ENCODE measurements at places on chromosomes 7 and 10.

GRCh38 chr7:156080596-156080995 lies 268.3 kb upstream of the SHH start:
- DNase-seq, result no peak

GRCh38 chr10:79018521-79019011 lies 50.2 kb upstream of the ZMIZ1 start:
- DNase-seq, result peak; percentile 58

DNA sequence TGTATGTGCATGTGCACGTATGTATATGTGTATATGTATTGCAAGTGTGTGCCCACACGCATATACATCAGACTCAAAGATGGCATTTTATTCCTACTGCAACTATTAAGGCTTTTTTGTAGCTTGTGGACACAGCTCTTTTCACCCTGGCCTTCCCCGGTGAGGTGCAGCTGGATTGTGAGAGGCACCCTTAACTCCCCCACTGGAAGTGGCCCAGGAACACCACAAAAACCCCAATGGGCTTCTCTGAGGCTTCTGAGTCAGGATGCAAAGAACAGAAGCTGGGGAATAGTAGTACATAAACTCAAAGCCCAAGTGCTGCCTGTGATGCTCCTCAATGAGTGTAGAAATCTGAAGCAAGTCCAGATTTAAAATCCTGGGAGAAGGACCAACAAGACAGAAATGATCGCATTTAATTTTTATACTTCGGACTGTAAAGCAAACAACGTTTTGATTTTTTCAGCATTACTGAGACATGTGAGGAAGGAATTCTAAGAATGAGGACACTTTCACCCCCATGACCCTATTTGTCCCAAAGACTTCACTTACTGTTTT lies 369.2 kb upstream of the MGMT start:
- DNase-seq, result no peak

GRCh38 chr10:106992055-106992454 lies 172.5 kb downstream of the SORCS1 start:
- DNase-seq, result no peak

- no peak for DNase-seq
Measured at GRCh38 chr7:107833684-107834106, 30.7 kb upstream of the SLC26A3 start.

DNA sequence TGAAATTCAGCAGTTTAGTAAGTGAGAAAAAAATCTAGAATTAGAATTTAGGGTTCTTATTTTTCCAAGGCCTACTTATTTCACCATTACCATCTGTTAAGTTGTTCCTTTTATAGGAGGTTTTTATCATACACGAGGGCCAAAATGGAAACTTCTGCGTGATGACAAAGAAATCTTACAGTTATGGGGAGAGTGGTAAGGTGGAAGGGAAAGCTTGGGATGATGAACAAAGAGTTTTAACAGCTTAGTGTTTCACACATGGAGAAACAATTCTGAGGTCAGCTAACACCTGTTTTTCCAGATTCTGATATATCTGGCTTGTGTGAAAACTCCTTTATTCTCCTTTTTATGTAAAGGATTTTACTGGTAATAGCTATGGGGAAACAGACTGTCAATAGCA lies 49.8 kb upstream of the SEMA3C start:
- no peak for DNase-seq

- no peak for DNase-seq
Measured at GRCh38 chr7:130881091-130881798, 147.2 kb upstream of the KLF14 start.

DNA sequence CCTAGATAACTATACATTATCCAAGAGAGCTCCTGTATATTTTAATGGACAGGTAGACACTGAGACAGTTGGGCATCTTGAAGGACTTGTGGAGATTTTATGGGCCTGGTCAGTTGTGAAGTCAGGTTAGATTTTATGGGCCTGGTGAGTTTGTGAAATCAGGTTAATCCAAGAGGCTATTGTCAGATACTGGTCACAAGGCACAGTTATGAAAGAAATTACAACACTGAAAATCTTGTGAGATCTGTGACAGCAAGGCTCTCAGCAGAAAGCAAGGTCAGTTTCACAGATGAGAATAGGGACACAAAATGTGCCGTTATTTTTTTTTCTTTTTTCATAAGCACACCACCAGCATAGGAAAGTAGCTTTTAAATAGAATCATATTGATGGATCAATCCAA lies 167.6 kb downstream of the VTI1A start:
- no peak for DNase-seq

DNA sequence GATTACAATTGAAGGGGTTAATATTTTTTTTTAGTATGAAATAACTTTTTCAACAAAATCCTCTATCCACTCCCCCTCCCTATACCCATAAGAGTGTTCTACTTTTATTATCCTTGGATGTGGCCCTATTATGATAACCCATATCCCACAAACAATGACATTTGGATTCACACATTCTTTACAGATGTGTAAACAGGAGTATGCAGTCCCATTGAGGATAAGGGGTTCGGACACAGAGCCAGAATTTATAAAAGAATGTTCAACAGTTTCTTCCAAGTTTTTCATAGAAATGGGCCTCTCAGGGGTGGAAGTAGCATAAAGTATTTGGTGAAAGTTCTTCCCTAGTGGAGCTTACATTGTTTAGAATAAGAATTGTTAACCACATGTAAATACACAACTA lies 16.1 kb upstream of the PCLO start:
- DNase-seq, result no peak

DNA sequence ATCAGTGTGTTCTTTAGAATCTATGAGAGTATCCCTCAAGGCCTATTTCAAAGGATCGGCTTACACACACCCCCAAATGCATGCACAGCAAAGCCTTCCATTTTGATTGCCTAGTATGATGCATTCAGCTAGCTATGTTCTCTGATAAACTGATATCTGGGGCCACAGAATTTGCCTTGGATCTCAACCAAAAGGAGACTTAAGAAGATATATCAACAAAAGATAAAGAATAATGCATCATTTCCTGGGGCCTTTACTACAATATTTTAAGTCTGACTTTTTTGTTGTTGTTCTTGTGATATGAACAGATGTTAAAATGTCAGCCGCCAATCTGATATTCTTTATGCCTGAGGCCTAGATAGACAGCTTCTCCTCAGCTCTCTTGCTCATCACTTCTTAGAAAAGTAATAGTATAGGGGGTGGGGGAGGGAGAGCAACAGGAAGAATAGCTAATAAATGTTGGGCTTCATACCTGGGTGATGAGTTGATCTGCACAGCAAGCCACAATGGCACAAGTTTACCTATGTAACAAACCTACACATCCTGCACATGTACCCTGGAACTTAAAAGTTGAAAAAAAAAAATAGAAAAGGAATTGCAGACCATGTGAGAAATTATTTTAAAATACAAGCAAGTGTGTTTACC lies 792.9 kb upstream of the GHITM start:
- no peak for DNase-seq

GRCh38 chr10:43177595-43177994 lies 39.4 kb downstream of the CSGALNACT2 start:
- DNase-seq, result no peak

- DNase-seq, result no peak
Measured at GRCh38 chr10:73828161-73828560, 16.8 kb upstream of the NDST2 start.

- no peak for DNase-seq
Measured at GRCh38 chr7:149225656-149226055, 13.8 kb upstream of the ZNF212 start.

- no peak for DNase-seq
Measured at GRCh38 chr10:66996996-66997395, 71.2 kb downstream of the LRRTM3 start.

GRCh38 chr10:124389613-124390361 lies 28.9 kb downstream of the OAT start:
- DNase-seq, result no peak

- peak; percentile 10 for DNase-seq
Measured at GRCh38 chr10:103967448-103968071, 620 bp downstream of the SLK start.

DNA sequence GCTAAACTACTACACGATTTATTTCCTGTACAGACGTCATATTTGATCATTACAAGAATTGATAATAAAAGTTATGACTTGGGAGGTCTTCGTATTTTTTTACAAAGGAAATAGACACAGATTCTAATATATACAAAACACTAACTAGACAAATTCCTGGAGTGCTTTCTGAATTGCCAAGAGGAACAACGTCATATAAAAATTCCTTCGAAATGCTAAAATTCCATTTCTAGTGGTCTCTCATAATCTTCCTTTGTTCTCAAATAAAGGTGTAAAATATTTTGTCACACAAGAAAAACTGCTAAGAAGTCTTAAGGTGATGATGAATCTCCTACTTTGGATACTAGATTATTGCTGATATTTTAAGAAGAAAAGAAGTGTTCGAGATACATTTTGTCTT lies 85.4 kb downstream of the CDK6 start:
- DNase-seq, result no peak

- no peak for DNase-seq
Measured at GRCh38 chr7:135911099-135911498, 66.1 kb downstream of the MTPN start.

- DNase-seq, result peak; percentile 66
Measured at GRCh38 chr7:25949736-25950487, 202.1 kb upstream of the NFE2L3 start.
